ENCODE measurements at places on chromosomes 3 and 15.

DNA sequence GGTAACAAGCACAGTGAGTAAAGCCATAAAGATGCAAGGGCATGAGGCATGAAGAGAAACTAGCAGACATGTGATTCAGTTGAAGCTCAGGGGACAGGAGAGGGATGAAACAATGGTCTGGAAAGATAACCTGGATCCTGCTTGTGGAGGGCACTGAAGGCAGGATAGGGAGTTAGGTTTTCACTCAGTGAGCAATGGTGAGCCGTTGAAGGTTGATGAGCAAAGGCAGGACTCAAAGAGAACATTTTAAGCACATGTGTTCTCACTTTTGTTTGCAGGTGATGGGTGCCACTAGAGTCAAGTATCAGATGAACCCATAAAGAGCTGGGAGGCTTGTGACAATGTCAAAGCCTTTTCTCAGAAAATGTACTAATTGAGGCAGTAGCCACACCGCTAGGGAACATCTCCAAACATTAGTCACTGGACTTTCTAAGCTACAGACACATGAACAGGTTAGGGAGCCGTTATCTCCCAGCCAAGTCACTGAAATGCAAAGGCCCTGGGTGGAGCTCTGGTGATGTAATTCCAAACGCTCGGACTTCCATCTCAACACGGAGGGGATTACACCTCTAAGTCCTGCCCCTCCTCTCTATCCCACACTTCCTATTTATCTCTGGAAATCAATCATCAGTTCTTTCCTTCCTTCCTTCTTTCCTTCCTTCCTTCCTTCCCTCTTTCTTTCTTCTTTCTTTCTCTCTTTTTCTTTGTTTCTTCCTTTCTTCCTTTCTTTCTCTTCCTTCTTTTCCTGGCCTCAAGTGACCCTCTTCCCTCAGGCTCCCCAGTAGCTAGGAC, 22.7 kb downstream of the KLHL6 start:
- DNase-seq, result no peak

- peak; percentile 78 for DNase-seq
Measured at GRCh38 chr15:58987491-58988005, at the start of gene RNF111. TSS of gene RNF111 (plus strand) at chr15:58987663. CDS start at chr15:59030823, 43,160 bp downstream.

GRCh38 chr3:42276141-42277132, 10.5 kb upstream of the CCK start:
- DNase-seq, result no peak

- no peak for DNase-seq
Measured at GRCh38 chr3:40215015-40215414, 94.5 kb upstream of the EIF1B start.

DNA sequence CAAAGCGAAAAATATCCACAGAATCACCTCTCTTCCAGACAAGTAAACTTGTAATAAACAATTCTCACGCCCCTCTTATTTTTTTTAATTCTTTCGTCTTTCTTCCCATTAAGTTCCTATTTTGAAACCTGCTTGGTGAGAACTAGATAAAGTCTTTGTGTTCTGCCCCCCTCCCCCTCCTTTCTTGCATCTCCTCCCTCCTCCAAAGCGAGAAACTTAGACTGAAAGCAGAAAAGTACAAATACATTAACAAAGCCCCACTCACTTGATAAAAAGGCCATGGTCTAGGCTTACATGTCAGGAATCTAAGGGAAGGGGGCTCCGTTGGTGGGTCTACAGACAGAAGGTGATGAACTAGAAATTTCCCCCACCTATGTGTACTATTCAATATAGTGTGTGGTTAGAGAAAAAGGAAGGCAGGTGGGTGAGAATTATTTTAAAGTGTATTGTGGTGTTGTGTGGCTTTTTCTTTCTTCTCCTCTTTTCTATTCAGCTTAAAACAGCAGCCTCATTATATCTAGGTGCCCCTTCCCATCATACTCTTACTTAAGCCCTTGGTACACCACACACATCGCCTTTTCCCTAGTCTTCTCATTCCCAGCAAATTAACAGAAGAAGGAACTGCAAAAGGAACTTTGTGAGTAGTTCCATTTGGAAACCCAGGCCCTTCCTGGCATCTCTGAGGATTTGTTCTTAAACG, 215.3 kb downstream of the MEIS2 start:
- DNase-seq, result no peak

DNA sequence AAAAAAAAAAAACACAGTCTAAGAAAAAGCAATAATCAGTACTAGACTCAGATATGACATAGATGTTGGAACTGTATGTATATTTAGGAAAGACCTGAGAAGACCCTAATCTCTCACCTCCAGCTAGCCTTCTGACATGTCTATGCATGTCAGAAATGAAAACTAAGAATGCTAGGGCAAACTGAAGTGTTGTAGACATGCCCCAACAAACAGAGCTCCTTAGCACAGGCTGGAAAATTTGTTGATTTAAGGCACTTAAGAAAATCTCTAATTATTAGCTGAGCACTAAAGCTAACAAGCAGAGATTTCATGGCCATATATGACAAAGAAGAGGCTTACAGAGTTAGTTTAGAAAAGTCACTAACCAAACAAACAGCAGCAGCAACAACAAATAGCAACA, 45.5 kb upstream of the PRSS50 start:
- no peak for DNase-seq

GRCh38 chr3:16444344-16444743, 69.2 kb downstream of the RFTN1 start:
- no peak for DNase-seq

DNA sequence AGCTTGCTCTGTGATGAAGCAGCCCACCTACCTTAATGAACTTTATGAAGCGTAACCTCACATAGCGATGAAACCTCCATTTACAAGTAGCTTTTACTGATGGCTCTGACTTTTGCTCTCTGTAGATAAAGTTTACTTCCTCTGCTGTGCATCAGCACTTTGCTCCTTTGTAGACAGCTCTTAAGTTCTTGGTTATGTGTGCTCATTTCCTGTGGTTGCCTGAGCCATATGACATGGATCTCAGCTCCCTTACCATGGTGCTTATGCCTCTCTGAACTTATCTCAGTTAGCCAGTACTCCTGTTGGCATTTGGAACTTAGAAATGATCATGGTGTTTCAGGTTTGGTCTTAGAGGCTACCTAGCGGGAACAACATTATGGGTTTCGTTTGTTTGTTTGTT, 7.8 kb downstream of the MFSD1 start:
- no peak for DNase-seq

GRCh38 chr3:141407047-141407446, 38.7 kb downstream of the ZBTB38 start:
- DNase-seq, result no peak

GRCh38 chr15:63601026-63601703, 4.0 kb downstream of the FBXL22 start:
- DNase-seq, result no peak

- no peak for DNase-seq
Measured at GRCh38 chr15:83287541-83288027, 3.1 kb upstream of the BNC1 start.

DNA sequence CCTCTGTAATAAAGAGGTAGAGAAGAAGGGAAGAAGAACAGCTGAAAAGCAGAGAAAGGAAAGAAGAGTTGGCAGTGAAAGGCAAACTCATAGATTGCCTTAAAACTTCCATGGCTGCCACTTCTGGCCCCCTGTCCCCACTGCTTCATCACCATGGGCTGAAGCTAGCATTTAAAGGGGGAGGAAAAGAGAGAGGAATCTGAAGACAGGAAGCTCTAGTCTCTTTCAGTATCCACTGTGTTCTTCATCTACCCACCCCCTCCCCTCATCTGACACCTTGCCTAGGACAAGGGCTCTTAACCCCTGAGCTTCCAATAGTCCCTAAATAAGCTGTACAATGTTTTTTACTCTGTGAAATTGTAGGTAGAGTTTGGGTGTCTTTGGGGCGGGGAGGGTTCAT, 60.6 kb downstream of the ALCAM start:
- DNase-seq, result no peak

DNA sequence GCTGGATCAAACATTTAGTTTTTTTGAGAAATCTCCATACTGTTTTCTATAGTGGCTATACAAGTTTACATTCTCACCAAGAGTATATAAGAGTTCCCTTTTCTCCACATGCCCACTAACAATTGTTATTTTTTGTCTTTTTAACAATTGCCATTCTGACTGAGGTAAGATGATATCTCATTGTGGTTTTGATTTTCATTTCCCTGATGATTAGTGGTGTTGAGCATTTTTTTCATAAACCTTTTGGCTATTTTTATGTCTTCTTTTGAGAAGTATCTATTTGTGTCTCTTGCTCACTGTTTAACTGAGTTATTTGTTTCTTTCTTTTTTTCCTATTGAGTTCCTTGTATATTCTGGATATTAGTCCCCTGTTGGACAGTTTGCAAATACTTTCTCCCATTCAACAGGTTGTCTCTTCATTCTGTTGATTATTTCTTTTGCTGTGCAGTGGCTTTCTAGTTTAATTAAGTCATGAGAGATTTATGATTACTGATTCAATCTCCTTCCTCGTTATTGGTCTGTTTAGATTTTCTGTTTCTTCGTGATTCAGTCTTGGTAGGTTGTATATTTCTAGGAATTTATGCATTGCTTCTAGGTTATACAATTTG, 6.7 kb upstream of the RNF13 start:
- DNase-seq, result no peak

DNA sequence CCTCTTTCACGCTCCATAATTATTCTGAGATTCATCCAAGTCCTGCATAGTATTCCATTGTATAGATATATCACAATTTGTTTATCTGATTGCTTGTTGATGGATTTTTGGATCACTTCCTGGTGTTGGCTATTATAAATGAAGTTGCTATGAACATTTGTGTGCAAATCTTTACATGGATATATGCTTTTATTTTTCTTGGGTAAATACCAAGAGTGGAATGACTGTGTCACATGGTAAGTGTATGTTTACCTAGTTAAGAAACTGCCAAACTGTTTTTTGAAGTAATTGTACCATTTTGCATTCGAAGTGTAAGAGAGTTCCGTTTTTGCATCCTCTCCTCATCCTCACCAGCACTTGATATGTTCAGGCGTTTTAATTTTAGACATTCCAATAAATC, 34.6 kb upstream of the ROPN1 start:
- no peak for DNase-seq

DNA sequence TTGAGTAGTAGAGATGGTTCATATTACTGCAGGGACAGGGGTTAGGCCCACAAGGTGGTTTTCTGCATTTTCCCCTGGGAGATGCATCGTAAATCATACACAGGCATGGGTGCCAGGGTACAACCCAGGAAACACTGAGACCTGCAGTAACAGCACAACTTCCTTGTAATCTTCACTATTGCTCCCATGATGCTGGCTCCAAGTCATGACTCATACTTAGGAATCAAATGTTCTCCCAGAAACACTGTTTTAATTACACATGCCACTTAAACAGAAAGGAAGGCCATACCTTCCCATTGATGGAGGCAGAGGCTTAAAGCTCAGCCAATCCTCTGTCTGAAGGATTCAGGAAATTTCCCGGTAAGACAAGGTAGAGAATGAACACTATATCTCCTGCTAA, 106.5 kb downstream of the ERC2 start:
- DNase-seq, result no peak

DNA sequence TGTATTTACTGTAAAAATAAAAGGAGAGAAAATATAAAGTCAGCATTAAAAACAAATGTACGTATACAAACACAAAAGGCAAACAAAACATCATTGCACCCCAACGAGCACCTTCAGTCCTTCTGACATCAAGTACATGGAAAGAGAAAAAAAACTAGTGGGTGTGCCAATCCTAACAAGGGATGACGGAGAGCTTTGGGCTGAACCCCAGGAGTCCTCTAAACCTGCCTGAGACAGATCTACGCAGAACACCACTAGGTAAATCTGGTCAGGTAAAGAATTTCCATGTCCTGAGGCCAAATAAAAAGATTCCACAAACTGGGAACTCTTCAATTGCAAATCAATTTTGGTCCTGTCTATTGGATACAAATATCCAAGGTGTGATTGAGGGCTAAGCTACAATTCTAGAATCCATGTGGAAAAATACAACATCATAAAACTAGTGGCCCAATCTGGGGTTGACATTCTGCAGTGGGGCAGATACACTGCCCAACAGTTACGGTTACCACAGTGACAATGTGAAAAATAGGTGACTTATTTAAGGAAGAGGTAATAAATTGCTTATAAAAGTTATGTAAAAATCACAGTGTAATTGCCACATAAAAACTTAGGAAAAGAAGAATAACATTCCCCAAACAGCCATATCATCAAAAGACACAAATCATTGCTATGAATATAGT, 14.2 kb downstream of the IFT80 start:
- no peak for DNase-seq

DNA sequence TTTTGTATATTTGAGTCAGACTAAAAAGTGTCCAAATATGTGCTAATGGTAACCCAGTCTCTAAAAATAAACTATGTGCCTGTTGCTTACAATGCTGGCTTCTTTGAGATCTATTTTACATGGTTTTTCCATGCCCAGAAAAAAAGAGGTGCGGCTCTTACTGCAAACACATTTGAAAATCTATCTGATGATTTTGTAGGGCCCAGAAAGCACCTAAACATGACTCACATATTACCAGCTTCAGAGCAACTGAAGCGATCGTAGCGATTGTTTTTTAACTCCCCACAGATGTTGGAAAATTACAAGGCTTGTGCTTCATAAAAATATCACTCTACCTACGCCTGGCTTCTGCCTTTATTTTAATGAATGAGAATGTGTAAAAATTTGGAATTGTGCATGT, 53.5 kb downstream of the SUCNR1 start:
- no peak for DNase-seq

- DNase-seq, result no peak
Measured at GRCh38 chr3:80086426-80086825, 318.6 kb upstream of the ROBO1 start.

GRCh38 chr3:194976874-194977273, 291.2 kb downstream of the FAM43A start:
- no peak for DNase-seq

DNA sequence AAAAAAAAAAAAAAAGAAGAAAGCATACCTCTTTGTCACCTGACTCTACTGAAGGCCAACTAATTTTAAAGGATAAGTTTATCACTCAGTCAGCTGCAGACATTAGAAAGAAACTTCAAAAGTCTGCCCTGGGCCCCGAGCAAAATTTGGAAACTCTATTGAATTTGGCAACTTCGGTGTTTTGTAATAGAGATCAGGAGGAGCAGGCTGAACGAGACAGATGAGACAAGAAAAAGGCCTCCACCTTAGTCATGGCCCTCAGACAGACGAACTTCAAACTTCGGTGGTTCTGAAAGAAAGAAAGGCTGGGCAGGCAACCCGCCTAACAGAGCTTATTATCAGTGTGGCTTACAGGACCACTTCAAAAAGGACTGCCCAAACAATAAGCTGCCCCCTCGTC, 18.5 kb downstream of the GLDN start:
- DNase-seq, result no peak

- no peak for DNase-seq
Measured at GRCh38 chr15:90671216-90671615, 45.9 kb upstream of the BLM start.

- no peak for DNase-seq
Measured at GRCh38 chr3:159149633-159150032, 347.8 kb downstream of the MFSD1 start.

- DNase-seq, result no peak
Measured at GRCh38 chr3:171458071-171458863, 1.9 kb downstream of the TNIK start.

- no peak for DNase-seq
Measured at GRCh38 chr3:128432301-128432970, 34.3 kb downstream of the DNAJB8 start.

- no peak for DNase-seq
Measured at GRCh38 chr3:106345353-106346027, 476.7 kb upstream of the CBLB start.

Data from left renal cortex interstitium (tissue), 4 donors.